Suppressor macrophage treated with lipopolysaccharide for 1 hour (primary cell): ENCODE measurements at places on chromosomes 6 and 20.

DNA sequence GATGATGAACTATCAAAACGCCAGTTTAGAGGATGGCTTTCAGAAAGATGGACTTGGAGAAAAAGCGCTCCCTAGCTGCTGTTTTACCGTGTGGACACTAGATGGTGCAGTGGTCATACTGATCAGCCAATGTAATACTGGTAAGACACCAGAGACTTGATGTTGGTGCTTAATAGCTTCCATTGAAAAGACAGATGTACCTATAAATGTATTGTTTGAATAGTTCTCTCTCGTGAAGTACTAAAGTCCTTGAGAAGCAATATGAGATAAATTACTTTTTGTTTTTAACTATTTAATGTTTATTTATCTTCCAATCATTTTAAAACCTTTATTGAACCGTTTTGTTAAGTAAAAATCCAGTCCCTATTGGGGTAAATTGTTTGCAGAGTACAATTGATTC, 63.9 kb upstream of the FUCA2 start:
- peak; percentile 71 for DNase-seq

DNA sequence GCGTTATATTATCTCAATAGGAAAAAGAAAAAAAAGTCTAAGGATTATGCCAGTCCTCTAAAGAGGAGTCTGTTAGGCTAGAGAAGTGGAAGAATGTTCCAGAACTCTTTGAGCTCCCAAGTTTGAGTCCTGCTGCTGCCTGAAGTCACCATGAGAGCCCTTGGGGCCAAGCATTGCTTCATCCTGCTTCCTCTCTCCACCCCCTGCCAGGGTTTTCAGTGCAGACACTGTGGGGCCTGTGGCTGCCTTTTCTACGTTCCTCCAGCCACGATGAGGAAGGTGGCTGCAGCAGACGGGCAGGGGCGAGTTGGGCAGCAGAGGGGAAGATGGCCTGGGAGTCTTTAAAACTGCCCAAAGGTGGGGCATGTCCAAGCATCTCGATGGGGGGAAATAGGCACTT, 214.4 kb upstream of the KCNG1 start:
- no peak for DNase-seq

GRCh38 chr6:103908898-103909297, 950.8 kb downstream of the HACE1 start:
- DNase-seq, result no peak

DNA sequence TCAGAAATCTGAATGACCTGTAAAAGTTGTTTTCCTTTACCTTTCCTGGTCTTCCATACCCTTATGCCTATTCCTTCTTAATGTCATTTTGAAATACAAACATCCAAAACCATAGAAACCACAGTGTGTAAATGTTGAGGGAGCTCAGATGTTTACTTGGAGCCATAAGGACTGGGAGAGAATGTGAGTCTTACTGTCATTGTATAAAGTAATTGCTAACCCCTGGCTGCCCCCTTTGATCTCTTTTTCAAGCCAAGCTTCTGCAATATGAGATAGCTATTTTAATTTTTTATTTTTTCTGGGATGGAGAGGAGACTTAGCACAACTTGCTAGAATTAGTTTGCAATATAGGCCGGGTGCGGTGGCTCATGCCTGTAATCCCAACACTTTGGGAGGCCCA, 124.4 kb upstream of the AKIRIN2 start:
- no peak for DNase-seq

- DNase-seq, result no peak
These were observed 21.4 kb downstream of the EIF2S2 start for GRCh38 chr20:34090645-34091044.

- no peak for DNase-seq
These were observed 73.0 kb downstream of the RREB1 start for GRCh38 chr6:7180751-7181150.

DNA sequence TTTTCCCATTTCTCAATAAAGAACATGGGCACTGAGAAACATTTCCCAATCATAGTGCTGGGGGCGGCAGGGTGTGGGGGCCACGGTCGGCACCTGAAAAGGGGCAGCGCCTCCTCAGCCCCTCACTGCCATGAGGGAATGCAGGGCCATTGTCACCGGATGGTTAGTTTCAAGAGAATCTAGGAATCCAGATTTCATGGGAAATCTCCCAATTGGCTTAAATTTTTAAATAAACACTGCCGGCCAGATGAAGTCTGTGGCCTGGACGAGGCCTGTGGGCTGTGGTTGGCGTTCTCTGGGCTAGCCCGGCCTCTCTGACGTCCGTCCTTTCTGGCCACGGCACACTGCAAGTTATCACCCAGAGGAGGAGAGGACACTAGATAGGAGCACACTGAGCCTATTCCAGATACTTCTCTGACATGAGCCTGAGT, 25.6 kb downstream of the MANBAL start:
- DNase-seq, result no peak

GRCh38 chr20:60361761-60362395, 403.7 kb downstream of the CDH26 start:
- DNase-seq, result no peak

DNA sequence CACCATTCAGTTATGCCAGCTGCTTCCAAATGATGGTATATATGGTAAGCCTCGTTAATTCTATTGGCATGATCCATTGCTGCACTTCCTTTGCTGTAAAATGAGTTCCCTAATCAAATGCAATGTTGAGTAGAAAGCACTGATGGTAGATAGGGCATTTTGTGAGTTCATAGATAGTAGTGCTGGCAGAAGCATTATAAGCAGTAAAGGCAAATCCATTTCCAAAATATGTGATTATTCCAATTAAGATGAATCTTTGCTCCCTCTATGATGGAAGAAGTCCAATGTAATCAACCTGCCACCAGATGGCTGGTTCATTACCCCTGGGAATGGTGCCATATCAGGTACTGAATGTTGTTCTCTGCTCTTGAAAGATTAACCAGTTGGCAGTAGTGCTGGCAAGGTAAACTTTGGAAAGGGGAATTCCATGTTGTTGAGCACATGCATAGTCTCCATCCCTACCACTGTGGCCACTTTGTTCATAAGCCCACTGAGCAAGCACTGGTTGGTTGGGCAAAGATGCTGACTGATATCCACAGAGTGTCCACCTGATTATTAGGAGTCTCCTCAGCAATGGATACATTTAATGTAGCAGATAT, 5.6 kb upstream of the TBPL1 start:
- DNase-seq, result no peak

- DNase-seq, result peak; percentile 63
These were observed 40.1 kb upstream of the DYNLRB1 start for GRCh38 chr20:34475979-34476736.

DNA sequence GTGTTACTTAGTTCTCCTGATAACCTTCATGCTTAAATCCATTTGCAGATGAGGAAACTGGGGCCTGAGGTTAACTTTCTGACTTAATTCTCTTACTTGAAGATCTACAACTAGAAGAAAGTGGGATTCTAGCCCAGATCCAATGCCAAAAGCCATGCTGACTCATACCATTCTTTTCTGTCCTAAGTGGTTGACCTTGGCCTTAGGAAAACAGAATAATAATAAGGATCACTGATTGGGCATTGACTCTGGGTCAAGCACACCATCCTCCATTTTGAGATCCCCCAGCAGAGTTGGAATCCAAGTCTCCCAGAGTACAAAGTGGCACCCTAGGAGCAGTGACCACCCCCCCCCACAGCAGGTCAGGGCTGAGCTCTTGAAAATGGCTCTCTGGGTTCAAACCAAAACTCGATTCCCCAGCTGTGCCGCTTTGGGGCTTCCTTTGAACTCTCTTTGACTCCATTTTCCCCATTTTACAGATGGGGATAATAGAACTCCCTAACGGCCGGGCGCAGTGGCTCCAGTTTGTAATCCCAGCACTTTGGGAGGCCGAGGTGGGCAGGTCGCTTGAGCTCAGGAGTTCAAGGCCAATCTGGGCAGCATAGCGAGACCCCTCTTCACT, 12.8 kb upstream of the ZNF217 start:
- DNase-seq, result no peak

GRCh38 chr20:47352332-47353238, 3.9 kb downstream of the ZMYND8 start:
- no peak for DNase-seq

DNA sequence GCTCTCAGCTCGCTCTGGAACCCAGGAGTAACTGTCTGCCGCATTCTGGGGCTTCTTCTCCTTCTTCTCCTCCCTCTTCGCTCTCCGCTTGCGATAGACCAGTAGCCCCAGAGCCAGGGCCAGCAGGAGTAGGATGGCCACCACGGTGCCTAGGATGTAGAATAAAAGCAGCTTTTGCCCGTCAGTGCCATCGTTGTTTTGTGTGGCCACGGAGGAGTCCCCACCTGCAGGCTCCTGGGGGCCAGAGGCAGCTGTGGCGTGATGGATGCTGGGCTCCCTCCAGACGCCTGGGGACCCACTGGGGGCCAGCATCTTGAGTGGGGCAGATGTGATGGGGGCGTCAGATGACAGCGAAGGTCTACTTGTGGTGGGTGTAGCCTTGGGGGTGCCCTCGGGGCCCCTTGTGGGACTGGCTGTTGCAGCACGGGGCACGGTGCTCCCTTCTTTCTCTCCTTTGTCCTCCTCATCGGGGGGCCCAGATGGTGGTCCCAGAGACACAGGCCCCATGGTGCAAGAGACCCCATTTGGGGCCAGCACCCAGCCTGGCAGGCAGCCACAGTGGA, 1.8 kb downstream of the CD93 start:
- no peak for DNase-seq

- DNase-seq, result no peak
These were observed 8.5 kb upstream of the GDF5 start for GRCh38 chr20:35446356-35447078.
